ENCODE measurements at places on chromosomes 2 and 18.

DNA sequence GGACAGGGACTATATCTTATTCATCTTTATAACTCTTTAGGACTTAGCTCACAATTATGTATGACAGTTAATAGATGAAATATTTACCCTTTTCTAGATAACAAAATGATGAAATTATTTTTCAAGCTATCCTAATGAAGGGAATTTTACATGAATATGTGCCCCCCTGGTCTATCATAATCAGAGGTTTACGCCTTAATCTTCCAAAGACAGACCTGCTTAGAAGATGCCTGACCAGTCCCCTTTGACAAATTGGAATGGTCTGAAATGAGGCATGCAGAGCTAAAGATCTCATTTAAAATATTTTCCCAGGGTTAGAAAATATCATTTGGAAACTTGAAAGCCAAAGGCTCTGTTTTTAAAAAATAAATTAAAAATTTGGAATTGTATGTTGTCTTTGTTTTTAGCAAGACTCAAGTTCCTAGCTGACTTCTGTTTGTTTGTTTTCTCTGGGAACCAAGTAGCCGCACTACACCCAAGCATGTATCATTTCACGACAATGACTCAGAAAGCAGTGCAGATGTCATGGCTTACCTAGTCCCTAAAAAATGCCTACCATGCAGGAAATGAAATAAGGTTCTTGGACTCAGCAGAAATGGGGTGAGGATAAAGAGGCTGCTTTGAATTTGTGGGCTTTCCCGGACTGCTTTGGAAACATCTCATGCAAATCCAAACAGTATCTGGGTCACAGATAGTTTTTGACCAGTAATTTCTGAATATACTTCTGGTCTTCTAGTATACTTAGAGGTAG, 162.1 kb downstream of the ZEB2 start:
- peak; percentile 92 for DNase-seq

DNA sequence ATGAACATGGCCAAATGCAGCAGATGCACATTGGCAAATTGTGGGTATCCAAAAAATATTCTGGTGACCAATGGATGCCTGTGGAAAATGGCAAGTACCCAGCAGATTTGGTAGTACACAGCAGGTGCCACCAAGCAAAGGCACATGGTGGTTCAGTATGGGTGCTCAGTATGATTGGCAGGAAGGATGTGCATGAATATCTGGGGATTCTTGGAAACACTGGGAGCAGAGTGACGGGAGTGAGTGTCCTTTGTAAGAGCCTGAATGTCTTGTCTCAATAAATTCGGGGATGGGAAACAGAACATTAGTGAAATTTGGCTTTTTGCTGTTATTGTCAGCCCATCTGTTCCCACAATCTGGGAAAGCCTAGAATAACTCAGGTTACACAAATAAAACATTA, 36.8 kb upstream of the ACADL start:
- DNase-seq: no peak

- peak; percentile 91 for DNase-seq
Observed at GRCh38 chr2:230319211-230319862, 7.7 kb upstream of the SP140L start.

DNA sequence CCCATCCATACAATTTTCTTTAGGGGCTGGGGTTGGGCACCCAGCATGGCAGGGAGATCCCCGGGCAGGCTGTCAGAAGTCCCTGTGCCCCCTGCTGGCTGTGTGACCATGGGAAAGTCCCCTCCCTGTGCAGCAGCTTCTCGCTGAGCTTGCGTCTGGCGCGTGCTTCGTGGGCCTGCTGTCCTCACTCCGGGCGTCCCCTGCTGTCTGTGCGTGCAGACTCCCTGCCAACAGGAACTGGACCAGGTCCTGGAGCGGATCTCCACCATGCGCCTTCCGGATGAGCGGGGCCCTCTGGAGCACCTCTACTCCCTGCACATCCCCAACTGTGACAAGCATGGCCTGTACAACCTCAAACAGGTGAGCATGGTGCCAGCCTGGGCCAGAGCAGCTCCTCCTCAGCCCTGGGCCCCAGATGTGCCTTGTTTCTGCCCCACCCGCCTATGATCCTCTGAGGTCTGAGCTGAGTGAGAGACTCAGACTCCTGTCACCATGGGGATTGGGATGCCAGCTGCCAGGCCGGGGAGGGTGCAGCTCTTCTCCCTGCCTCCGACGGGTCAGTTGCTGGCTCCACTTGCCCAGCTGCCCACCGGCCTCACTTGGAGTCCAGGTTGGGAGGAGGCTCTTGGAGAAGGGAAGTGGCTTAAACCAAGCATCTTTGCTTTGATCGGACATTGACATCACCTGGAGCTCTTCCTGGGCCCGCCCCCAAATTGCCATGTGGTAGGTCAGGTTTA, 28.6 kb downstream of the IGFBP2 start:
- no peak for DNase-seq

GRCh38 chr2:205585449-205586383, 96.6 kb upstream of the NRP2 start:
- no peak for DNase-seq

GRCh38 chr2:124678043-124678442, 653.0 kb downstream of the CNTNAP5 start:
- DNase-seq: no peak

All from activated CD4-positive, alpha-beta T cell treated with anti-CD3 and anti-CD28 coated beads, Interleukin-10, Interleukin-2, amounts not matched to agents 100 ng/mL and 50 ng/mL, durations not matched to agents 16 hours and 8 hours (primary cell).